ENCODE measurements at places on chromosomes 16 and 17.

DNA sequence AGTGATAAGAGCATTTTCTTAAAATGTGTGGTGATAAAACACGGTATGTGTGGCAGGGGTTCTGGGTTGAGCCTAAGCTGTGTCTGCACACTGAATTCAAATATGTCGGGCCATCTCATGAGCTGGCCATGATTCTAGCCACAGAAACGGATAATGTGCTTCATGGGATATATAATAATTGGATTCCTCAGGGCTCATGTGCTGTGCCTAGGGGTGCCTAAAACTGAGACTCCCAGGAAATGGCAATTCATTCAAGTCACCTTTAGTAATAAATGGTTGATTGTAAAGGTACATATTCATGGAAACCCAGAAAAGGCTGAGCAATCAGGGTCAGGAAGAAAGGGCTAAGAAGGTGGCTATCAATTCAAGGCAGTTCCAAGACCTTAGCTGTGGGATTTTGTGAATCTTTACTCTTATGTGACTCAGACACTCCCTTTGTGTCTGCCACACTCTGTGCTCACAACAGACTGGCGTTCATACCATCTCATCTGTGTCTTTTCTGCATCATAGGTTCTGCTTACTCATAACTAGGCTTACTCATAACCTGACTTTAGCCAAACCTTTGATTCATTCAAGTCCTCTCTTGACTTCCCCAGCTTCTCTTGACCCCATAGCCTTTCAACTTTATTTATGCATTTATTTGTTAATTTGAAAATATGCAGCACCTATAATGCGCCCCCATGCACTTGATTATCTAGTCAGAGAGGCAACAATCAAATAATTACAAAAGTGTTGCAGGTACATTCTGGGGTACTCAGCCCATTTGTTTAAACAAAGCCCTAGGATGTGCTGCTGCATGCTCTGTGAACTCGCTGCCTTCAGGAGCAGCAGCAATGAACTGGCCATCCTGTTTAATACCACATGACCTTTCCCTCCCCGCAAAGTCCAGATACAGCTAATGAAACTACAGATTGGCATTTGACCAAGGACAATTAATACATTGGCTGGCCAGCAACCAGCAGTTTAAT lies 28.4 kb upstream of the MED13 start:
- DNase-seq = peak; percentile 59

DNA sequence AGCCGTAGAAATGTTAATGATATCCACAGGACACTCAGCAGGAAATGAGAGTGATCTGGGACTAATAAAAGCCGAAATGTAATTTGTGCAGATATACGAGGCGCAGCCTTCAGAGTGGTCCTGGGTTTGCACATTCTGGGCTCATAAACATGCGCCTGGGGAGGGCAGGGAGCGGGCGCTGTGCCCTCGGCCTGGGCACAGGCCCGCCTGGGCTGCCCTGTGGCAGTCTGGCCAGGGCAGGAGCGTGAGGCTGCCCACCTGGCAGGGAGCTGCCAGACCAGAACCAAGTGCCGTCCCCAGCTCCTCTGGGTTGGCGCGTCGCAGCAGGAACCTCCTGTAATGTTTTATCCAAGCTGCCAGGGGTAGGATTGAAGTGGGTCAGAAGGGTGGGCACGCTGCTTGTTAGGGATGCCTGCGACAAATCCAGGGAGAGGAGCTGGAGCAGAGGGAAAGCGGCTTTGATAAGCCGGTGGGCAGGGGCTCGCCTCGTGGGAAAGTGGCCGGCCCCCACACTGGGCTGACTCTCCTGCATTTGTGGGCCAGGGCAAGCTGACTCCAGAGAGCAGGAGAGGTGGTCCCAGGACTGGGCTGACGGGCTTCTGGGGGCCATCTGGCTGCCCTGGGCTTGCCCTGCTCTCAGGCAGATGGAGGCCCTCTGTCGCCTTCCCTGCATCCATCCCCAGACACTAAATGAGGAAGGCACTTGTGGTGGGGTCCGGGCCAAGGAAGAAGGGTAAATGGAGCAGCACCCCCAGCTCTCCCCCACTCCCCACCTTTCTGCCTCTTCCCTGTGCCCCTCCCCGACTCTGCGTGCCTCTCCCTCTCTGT lies 45.9 kb downstream of the SREBF1 start:
- no peak for DNase-seq

- no peak for DNase-seq
These were observed 7.7 kb downstream of the WNT3 start for GRCh38 chr17:46810837-46811236.

GRCh38 chr17:76240461-76241203 lies at the start of gene RNF157:
Gene RNF157 (minus strand): TSS chr17:76240493. CDS start chr17:76240240, 253 bp downstream.
- peak; percentile 78 for DNase-seq

- DNase-seq = no peak
These were observed 7.2 kb upstream of the IRF8 start for GRCh38 chr16:85891776-85892166.

- DNase-seq = no peak
These were observed 408.6 kb downstream of the HAPSTR1 start for GRCh38 chr16:9499941-9500593.

- DNase-seq = no peak
These were observed 42.2 kb downstream of the CFDP1 start for GRCh38 chr16:75390926-75391653.

GRCh38 chr17:31281061-31281460 lies 16.0 kb downstream of the OMG start:
- no peak for DNase-seq

GRCh38 chr17:35546487-35546886 lies 9.0 kb upstream of the SLFN12L start:
- no peak for DNase-seq

DNA sequence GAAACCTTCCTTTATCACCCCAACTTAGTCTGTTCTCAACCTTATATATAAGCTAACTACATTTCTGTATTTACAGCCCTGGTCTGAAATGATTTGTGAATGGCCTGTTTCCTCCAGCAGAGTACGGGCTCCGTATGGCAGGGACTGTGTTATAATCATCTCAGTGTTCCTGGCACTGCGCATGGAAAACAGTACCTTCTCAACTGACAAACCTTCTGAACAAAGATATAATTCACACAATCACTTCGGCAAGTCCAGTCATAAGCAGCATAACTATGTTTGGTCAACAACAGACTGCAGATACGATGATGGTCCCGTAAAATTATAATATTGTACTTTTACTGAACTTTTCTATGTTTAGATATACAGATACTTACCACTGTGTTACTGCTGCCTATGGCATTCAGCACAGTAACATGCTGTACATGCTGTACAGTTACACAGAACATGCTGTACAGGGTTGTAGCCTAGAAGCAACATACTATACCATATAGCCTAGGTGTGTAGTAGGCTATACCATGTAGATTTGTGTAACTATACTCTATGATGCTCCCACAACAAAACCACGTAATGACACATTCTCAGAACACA lies 30.0 kb downstream of the ANKFY1 start:
- DNase-seq = no peak

- DNase-seq = no peak
These were observed 88.1 kb upstream of the ASIC2 start for GRCh38 chr17:33381201-33381600.

DNA sequence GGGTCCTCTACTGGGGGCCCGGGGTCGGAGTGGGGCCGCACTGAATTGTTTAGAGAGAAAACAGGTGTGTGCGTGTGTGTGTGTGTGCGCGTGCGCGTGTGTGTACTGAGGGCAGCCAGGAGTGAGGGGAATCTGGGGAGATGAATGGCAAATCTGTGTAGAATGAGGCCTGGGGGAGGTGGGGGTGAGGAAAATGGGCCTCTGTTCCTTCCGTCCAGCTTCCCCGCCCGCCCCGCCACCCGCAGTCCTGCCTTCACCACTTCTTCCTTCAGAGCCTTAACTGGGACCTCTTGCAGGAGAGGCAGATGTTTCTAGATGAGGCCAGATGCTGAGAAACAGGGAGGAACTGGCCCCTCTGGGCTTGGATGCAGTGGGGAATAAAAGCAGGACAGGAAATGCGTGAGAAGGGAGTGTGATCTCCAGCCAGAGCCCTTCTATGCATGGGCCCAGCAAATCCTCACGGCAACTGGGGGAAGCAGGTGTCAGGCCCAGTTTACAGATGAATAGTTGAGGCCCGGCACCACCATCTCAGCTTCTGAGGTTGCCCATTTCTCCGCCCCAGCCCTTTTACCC lies 29.7 kb upstream of the NGFR start:
- DNase-seq = no peak

DNA sequence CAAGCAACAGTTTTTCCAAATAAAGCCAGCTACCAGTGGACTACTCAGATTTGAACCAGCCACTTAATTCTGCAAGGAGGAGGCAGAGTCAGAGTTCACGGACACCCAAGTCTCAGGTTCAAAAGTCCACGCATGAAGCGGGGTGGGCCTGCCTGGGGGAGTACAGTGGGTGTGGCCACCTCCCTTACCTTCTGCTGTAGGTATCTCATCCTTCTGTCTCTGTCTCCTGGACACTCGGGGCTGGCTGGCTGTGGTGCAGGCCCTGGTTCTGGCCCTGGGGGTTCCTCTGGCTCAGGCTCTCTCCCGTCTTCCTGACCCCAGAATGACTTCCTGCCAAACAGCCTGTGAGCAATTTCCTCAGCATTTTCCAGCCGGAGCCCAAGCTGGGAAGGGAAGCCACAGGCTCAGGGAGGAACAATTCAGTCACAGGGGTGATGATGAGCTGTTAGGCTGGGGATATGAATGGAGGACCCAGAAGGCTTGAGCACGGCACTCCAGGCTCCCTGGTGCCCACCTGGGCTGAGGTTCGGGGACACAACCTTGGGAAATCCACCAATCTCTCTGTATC lies 101.9 kb downstream of the LITAF start:
- DNase-seq = no peak

DNA sequence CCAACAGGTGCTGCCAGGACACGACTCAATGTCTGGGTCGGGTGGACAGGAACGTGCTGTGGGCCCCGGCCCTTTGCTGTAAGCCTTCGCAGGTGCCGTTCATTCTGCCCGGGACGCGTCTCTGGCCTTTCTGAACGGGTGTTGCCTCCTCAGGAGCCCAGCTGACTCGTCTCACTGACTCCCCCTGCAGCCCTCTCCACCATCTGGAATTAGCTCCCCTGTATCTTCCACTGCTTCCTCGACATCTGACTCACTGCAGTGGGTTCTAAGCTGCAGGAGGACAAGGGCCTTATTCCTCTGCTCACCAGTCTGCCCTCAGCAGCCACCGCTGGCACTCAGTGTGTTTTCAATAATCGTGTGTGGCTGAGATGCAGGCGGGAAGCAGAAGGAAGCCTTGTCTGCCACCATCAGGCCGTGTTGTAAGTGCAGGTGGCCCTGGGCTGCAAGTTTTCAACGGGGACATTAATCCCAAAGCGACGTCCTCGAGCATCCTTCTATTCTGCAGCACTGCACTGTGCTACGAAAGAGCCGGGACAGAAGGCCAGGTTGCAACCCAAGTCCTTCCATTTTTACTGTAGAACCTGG lies 256.2 kb downstream of the FOXL1 start:
- DNase-seq = peak; percentile 48

- no peak for DNase-seq
These were observed 1.0 kb upstream of the RAB26 start for GRCh38 chr16:2147378-2147777.

- no peak for DNase-seq
These were observed 6.1 kb downstream of the NOG start for GRCh38 chr17:56599566-56599965.

GRCh38 chr17:39753514-39754160 lies 15.9 kb downstream of the GRB7 start:
- no peak for DNase-seq

DNA sequence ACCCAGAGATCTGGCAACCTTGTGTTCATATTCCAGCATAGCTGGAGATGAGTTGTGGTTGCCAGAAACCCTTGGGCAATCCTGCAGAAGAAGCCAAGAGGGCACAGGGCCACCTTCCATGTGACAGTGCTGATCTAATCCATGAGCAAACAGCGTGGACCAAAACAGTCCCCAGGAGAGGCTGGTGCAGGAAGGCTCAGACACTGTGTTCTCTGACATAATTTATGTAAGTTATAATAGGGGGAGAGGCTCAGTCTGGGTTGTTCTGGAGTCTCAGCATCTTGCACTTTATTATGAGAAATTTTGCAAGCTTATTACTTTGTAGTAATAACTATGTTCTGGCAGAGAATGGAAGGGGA lies 273.9 kb downstream of the HAPSTR1 start:
- no peak for DNase-seq

GRCh38 chr17:4440690-4441686 lies 7.2 kb downstream of the SPNS3 start:
- no peak for DNase-seq

GRCh38 chr17:68627956-68628575 lies 26.9 kb upstream of the FAM20A start:
- no peak for DNase-seq

GRCh38 chr16:85036236-85037049 lies 8.8 kb downstream of the KIAA0513 start:
- no peak for DNase-seq

- DNase-seq = peak; percentile 97
These were observed 10.5 kb downstream of the ST3GAL2 start for GRCh38 chr16:70428178-70428998.

- peak; percentile 34 for DNase-seq
These were observed 2.3 kb downstream of the C17orf58 start for GRCh38 chr17:67993998-67994361.

DNA sequence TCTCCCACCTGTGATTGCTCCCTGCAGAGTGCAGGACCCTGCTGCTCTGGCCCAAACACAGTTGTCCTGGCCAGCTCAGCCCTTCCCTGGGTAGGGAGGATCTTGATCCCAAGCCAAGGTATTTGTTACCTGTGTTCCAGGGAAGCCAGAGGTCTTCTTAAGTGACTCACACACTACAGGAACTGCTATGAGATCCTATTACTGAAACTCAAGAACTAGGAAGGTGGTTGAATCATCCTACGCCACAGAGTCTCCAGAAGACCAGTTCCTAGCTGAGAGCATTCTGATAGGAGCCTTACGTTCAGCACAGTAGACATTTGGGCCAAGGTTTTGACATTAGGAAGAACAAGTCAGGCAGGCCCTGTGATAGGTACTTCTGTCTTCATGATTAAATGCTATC lies 12.0 kb downstream of the CHST6 start:
- DNase-seq = peak; percentile 42

DNA sequence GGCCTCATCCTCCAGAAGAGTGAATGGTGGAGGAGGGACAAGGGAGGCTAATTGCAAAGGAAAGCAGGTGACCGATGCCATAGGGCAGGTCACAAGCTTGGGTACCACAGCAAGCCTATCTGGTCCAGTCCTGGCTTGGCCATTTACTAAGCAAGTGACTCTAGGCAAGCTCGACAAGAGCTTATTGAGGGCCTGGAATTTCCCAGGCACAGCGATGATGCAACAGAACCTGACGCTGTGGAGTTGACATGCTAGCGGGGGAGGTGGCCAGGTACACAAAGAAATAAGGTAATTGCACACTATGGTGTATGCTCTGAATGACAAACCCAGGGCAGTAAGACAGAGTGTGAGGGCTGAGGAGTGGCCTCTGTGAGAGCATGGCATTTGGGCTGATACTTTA lies 98.5 kb downstream of the PGS1 start:
- no peak for DNase-seq

GRCh38 chr17:21190078-21190477 lies 23.9 kb downstream of the TMEM11 start:
- DNase-seq = no peak

GRCh38 chr16:87017371-87018012 lies 299.7 kb downstream of the C16orf95 start:
- DNase-seq = peak; percentile 92

GRCh38 chr17:50162466-50163254 lies 3.1 kb upstream of the SGCA start:
- no peak for DNase-seq

- DNase-seq = peak; percentile 91
These were observed 50.5 kb upstream of the ZNF469 start for GRCh38 chr16:88331989-88332920.
